Activated CD8-positive, alpha-beta T cell treated with anti-CD3 and anti-CD28 coated beads, Interleukin-2, amount 10 ng/mL, durations not matched to agents 7 days and 5 days (primary cell): ENCODE measurements at places on chromosomes 5 and 9. TPM values are rescaled to one million over a fixed set of nuclear protein-coding genes. Genes with fewer than 3 reads are reported as not detected.

Gene DMRT3
- not detected for total RNA-seq

Gene CER1
- not detected for total RNA-seq

Gene FAM78A
- 101 TPM for total RNA-seq

Gene SNX18
- 17.1 TPM for total RNA-seq

Gene INSL4
- total RNA-seq = not detected

Gene PCDHA13
- total RNA-seq = not detected

Gene RASGRF2
- 10.0 TPM for total RNA-seq

Gene CD180
- total RNA-seq = not detected

Gene TPPP
- total RNA-seq = not detected

Gene LRRC70
- total RNA-seq = 0.97 TPM

Gene SPATA31E1
- not detected for total RNA-seq

Gene PCDHA8
- not detected for total RNA-seq

Gene ZNF366
- not detected for total RNA-seq

Gene ADGRD2
- not detected for total RNA-seq

DNA sequence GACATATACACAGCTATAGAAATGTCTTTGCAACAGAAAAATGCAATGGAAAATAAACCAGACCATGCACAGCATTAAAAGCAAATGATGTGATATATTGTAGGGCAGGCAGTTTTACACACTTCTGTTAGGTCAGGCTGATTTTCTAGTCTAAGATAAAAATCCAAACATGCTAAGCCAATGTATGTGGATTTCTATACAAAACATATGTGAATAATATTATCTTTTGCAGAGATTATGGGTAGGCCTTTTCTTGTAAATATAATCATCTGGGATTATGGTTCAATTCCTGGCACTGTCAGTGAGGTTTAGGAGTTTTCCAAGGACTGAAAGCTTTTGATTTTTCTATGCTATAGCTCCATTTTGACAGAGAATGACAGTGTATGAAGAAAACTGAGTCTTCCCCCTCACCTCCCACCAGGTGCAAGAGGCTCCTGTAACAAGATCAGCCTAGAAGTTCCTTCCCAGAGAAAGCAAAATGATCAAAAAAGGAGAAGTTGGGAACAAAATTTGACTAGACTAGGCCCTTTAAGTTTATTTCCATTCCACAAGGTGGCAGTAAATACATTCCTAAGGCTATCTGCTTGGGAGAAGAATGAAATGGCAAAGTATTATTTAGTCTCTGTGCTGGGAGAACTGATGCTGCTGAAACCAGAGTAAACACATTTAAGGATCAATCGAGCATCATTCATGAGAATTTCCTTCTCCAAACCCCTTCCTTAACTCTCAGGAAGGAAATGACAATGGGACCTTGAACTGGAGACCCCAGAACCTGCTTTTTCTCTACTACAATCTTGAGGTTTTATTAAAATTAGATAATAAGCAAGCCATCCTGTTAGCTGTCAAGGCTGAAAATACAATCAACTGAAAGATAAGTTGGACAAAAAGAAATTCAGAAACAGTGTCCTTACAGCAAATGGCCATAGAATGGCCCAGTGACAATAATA lies 133.0 kb upstream of the TUT7 start:
- no peak for DNase-seq

- no peak for DNase-seq
Measured at GRCh38 chr9:16687678-16688369, 182.6 kb downstream of the BNC2 start.

GRCh38 chr9:38251036-38251860 lies 141.3 kb upstream of the ALDH1B1 start:
- DNase-seq = no peak

GRCh38 chr5:32406650-32407049 lies 37.9 kb downstream of the ZFR start:
- DNase-seq = no peak

GRCh38 chr5:170055606-170056005 lies 50.1 kb upstream of the FOXI1 start:
- no peak for DNase-seq

GRCh38 chr5:129836321-129836720 lies 67.9 kb upstream of the CHSY3 start:
- no peak for DNase-seq

DNA sequence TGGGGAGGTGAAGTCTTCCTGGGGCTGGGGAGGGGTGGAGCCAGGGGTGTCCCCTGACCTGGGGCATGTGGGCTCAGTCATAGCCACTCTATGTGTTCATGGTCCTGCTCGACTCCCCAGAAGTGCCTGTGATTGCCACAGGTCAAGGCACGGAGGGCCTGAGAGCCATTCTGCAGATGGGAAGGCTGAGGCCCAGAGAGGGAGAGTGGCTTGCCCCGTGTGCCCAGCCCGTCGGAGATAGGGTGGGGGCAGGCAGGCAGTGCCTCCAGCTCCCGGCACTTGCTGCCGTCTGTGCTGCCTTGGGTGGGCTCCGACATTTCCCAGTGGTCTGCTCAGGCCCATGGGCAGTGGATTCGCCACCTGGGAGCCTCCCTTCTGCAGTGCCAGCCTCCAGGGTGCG lies 74.0 kb downstream of the RXRA start:
- no peak for DNase-seq

- no peak for DNase-seq
Measured at GRCh38 chr5:155728857-155729683, 597.9 kb upstream of the SGCD start.

DNA sequence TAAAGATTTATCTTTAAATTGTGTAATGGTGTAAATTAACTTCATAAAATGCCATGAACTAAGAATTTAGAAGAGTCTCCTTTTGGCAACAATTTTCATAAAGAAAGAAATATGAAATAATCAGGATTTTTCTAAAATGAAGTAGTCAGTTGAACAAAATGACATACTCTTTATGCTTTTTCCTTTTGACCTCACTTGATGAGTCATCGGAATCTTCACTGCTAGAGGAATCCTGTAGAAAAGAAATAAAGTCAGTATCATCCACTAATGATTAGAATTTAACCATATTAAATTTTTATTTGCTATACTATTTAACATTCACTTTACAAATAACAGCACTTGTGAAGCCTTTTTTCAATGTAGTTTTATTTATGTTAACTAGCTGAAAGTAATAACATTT lies 26.1 kb downstream of the CHD1 start:
- DNase-seq = no peak

DNA sequence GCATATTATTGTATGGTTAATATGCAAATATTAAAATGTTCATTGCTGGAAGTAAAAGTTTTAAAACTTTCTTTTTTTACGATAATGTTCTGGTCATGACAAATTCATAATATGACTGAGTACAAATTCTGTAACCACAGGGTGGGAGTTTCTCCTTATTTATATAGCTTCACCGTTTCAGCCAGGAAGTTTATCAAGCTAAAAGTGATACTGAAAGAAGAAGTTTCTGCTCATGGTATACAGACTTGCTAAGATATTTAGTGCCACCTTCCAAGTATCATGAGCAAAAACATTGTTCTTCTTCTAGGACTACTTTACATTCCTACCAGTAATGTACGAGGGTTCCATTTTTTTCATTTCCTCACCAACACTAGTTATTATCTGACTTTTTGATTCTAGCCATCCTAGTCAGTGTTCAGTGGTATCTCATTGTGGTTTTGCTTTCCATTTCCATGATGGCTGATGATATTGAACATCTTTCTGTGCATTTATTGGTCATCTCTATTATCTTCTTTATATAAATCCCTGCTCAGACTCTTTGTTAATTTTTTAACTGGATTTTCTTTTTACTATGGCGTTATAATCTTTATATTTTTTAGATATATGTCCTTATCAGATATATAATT lies 94.2 kb upstream of the PRRC1 start:
- no peak for DNase-seq

GRCh38 chr9:71364186-71364955 lies 242.9 kb upstream of the TRPM3 start:
- DNase-seq = no peak

GRCh38 chr9:126411225-126411947 lies 84.8 kb downstream of the MVB12B start:
- peak; percentile 78 for DNase-seq

- DNase-seq = no peak
Measured at GRCh38 chr5:41418220-41419031, 92.0 kb downstream of the PLCXD3 start.

GRCh38 chr5:80894083-80894482 lies 66.1 kb upstream of the RASGRF2 start:
- no peak for DNase-seq

GRCh38 chr5:81626524-81626923 lies 124.4 kb downstream of the SSBP2 start:
- DNase-seq = no peak

GRCh38 chr5:75325242-75325641 lies 11.8 kb upstream of the HMGCR start:
- no peak for DNase-seq

DNA sequence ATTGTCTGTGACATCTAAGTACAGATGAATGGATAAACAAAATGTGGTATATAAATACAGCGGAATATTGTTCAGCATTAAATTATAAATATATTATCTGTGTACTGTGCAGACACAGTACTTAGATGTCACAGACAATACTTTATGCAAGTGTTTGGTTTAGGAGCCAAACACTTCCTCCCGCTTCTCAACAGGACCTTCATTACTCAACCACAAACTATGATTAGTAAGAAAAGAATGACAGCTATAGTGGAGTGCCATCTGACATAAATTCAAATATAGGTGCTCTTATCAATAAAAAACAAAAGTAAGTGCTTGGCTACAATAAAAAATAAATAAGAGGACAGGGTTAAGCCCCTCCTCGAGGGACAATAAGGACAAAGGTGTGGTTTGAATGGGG lies 38.9 kb upstream of the STX17 start:
- no peak for DNase-seq

- no peak for DNase-seq
Measured at GRCh38 chr9:112489039-112489546, 2.5 kb downstream of the KIAA1958 start.

DNA sequence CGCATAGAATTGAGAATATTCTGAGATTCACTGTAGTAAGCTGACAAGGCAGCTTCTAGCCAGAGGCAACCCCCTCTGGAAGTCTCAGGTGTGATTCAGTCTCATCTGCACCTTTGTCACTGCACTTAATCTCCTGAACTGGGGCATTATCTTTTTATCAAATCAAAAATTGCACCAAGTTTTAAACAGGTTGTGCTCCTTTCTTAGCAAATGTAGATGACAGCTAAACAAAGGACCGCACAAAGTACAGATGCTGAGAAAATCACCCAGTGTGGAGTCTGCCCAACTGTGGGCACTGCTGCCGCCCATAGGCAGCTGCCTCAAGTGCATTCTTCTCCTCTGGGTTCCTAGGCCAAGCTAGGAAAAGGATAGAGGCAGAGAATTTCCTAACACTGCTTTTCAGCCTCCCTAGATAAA lies 51.1 kb downstream of the STARD4 start:
- no peak for DNase-seq

DNA sequence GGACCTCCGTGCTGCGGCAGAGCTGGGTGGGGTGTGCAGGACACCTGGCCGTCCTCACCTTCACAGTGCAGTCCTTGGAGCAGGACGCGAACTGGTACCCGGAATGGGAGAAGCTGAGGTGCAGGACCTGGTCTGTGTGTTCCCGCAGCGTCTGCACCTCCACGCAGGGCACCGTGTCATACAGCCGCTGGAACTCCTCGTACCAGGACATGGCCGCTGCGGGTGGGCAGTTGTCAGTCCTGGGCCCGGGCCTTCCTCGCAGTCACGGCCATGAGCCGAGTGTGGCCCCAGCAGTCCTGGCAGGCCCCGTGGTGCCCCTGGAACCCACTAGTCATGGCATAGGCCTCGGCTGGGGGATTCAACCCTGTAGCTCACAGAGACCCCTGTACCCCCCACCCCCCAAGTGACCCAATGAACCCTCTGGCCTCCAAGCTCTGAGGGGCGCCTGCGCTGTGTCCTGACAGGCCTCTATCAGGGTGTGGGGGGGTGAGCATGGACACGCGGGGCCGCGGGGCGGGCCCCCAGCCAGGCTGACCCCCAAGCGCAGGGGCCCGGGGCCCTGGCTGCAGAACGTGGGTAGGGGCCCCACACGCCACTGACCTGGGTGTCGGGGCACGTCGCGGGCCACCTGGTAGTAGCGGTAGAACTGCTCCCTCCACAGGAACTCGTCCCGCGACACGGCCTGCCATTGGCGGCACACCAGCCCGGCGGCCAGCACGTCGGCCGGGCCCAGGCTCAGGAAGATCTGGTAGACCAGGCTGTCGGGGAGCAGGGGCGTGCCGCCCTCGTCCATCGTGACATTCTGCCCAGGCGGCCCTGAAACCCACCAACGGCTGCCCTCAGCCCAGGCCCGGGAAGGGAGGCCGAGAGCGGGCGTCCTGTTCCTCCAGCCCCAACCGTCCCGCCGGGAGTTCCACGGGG lies 987 bp downstream of the FBXW5 start:
- peak; percentile 65 for DNase-seq

DNA sequence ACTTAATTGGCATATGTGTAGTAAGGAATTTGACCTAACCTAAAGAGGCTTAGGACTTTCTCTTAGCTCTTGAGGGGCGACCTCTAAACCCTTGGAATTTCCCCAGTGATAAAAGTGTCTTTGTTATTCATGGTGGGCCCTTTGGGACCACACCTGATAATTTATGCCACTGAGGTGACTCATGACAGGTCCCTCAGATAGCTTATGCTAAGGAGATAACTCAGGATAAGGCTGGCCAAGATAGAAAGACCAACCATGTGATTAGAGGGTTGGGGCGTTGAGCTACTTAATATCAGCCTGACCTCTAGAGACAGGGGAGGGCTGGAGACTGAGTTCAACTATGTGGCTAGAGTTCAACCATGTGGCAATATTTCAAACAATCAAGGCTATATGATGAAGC lies 218.1 kb downstream of the AP3B1 start:
- DNase-seq = no peak

- DNase-seq = no peak
Measured at GRCh38 chr5:123000731-123001130, 35.8 kb downstream of the PPIC start.
